ENCODE measurements at places on chromosomes 1 and 21.

GRCh38 chr21:37855647-37856625 is 60.3 kb downstream of the KCNJ6 start:
- no peaks in the 10 kb centered on the region for H3K36me3 ChIP-seq
- H3K27me3 ChIP-seq, result no peaks in the 10 kb centered on the region
- H3K4me3 ChIP-seq, result no peak overlapping the region

- H3K27ac ChIP-seq, result no peak overlapping the region
- H3K27me3 ChIP-seq, result no peaks in the 10 kb centered on the region
- DNase-seq, result no peak
- H3K4me1 ChIP-seq, result no peaks in the 10 kb centered on the region
- no peak overlapping the region for H3K4me3 ChIP-seq
- no peaks in the 10 kb centered on the region for H3K36me3 ChIP-seq
These were observed 231.0 kb downstream of the NRIP1 start for GRCh38 chr21:14833666-14834351.

DNA sequence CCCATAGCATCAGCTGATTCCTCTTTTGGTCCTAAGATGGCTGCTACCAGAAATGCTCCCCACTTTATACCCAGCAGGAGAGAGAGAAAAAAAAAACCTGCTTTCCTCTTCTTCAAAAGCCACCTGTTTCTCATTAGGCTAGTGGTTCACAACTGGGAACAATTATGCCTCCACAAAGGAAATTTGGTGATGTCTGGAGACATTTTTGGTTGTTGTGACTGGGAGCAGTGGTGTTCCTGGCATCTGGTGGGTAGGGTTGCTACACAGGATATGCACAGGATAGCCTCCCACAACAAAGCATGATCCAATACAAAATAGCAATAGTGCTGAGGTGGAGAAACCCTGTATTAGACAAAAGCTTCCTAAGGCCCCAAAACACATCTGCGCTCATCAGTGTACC is 38.5 kb upstream of the SGIP1 start:
- H3K27me3 ChIP-seq, result no peaks in the 10 kb centered on the region
- no peak for DNase-seq
- H3K36me3 ChIP-seq, result no peaks in the 10 kb centered on the region
- H3K4me1 ChIP-seq, result no peaks in the 10 kb centered on the region
- no peak overlapping the region for H3K27ac ChIP-seq

DNA sequence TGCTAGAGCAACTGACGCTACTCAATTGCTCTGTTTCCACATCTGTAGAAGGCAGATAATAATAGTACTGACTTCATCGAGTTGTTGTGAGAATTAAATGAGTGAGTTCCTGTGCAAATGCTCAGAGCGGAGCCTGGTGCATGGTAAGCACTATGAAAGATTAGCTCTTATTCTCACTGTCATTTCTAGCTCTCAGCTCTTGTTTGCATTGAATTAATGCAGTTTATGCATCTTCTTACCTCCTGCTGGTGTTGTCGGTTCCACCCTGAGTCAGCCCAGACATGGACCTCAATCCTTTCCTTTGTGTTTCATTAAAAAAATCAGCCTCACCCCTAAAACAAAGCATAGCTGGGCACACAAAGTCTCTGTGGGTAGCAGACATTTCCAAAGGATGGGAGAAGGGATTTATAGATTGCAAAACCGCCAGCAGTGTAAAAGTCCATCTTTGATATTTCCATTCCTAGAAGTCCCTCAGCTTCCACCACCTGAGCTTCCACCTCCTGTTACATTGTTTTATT is 254.4 kb upstream of the CSF3R start:
- DNase-seq, result no peak
- H3K4me3 ChIP-seq, result no peak overlapping the region
- no peaks in the 10 kb centered on the region for H3K36me3 ChIP-seq
- no peaks in the 10 kb centered on the region for H3K27me3 ChIP-seq

DNA sequence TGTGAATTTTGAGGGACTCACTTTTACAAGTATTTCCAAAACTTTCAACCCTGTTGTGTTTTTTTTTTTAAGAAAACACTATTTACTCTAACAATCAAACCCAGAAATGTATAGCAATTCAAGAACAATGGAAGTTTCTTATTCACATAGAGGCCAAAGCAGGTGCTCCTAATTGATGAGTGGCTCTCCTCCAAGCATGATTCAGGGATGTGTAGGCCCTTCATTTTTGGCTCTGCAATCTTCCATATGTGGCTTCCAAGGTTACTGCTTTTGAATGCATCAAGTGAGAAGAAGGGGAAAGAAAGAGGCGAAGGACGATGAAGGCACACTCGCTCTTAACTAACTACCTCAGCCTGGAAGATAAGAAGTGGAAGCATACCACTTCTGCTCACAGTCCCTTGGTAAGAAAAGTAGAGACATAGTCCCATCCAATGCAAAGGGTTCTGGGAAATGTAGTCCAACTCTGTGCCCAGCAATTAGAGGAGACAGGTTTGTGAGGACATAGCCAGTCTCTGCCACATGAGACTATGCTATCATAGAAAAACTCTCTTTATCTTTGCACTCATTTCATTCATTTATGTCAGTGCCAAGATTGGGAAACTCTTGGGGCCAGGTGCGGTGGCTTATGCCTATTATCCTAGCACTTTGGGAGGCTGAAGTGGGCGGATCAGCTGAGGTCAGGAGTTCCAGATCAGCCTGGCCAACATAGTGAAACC is 46.0 kb downstream of the OPTC start:
- no peak for DNase-seq
- no peak overlapping the region for H3K27ac ChIP-seq
- H3K36me3 ChIP-seq, result no peaks in the 10 kb centered on the region
- peaks cover 28% of the 10 kb centered on the region for H3K4me1 ChIP-seq
- no peaks in the 10 kb centered on the region for H3K27me3 ChIP-seq

DNA sequence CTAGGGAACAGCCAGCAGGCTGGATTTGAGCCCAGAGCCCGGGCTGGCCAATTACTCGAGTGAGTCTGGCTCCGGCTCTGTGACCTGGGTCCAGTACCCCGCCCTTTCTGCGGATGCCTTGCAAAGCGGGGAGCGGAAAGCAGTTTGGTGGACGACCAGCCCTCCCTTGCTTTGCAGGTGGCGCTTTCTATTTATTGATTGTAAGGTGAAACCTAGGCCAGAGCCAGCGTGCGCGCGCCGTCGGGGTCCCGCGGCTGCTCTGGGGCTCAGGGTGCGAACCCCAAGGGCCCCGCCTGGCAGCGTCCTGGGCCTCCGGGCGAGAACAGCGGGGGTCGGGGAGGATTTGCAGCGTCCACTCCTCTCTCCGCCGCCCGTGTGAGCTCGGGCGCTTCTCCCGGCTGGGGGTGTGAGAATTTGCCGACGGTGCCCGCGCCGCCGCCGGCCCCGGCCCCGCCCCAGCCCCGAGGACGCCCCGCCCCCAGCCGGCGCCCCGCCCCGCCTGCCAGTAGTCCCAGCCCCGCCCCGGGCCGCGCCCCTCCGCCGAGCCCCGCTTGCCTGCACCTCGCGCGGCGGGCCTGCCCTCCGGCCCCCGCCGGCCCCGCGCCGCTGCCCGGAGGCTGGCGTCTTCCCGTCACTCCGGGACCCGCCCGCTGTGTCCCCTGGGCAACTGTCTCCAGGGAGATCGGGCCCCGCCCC is 37.6 kb downstream of the PIK3CD start:
- peak; percentile 88 for DNase-seq
- H3K4me1 ChIP-seq, result peaks cover 31% of the 10 kb centered on the region
- peak overlapping the region; percentile 55 for H3K4me3 ChIP-seq
- no peaks in the 10 kb centered on the region for H3K27me3 ChIP-seq

GRCh38 chr21:22516230-22516629 is 1518.0 kb downstream of the NCAM2 start:
- DNase-seq, result no peak
- no peaks in the 10 kb centered on the region for H3K27me3 ChIP-seq
- H3K27ac ChIP-seq, result no peak overlapping the region
- no peaks in the 10 kb centered on the region for H3K4me1 ChIP-seq

GRCh38 chr1:15154480-15155036 is 1.0 kb downstream of the TMEM51 start:
- no peaks in the 10 kb centered on the region for H3K36me3 ChIP-seq
- peaks cover 75% of the 10 kb centered on the region for H3K4me1 ChIP-seq
- DNase-seq, result peak; percentile 61

DNA sequence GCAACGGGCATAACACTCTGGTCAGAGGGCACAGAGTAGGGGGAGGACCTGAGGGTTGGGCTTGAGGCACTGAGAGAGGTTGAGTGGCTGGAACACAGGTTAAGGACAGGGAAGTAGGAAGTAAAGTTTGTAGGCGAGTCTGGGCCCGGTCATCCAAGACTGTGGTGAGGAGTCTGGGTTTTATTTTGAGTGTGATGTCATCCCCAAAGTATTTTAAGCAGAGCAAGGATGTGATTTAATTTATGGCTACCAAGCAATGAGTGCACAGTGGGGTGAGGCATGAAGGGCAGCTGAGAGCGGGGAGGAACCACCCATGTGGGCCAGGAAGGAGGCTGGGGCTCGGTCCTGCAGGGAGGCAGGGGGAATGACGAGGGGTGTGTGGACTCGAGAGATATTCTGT is 11.2 kb upstream of the VWA5B1 start:
- no peak for DNase-seq
- H3K27me3 ChIP-seq, result no peaks in the 10 kb centered on the region
- H3K36me3 ChIP-seq, result no peaks in the 10 kb centered on the region
- no peak overlapping the region for H3K4me3 ChIP-seq

DNA sequence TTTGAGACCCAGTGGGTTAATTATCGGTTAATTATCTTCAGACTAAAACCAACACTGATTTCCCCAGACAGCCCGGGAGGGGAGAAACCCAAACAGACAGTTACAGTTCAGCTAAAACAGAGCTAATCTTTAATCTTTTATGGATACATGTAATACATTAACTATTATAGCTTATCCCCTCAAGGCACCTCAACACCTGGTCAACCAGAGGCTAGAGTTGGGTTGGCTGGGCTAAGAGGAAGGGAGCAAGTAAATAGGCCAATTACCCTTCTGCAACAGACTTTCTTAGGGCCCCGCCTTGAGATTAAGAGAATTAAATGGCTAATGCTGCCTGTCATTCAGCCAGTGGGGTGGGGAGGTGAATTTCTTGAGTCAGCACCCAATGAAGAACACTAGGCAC is 6.6 kb upstream of the MED18 start:
- H3K4me1 ChIP-seq, result peaks cover 31% of the 10 kb centered on the region
- H3K36me3 ChIP-seq, result no peaks in the 10 kb centered on the region
- peak; percentile 51 for DNase-seq
- H3K4me3 ChIP-seq, result no peak overlapping the region
- H3K27me3 ChIP-seq, result no peaks in the 10 kb centered on the region

DNA sequence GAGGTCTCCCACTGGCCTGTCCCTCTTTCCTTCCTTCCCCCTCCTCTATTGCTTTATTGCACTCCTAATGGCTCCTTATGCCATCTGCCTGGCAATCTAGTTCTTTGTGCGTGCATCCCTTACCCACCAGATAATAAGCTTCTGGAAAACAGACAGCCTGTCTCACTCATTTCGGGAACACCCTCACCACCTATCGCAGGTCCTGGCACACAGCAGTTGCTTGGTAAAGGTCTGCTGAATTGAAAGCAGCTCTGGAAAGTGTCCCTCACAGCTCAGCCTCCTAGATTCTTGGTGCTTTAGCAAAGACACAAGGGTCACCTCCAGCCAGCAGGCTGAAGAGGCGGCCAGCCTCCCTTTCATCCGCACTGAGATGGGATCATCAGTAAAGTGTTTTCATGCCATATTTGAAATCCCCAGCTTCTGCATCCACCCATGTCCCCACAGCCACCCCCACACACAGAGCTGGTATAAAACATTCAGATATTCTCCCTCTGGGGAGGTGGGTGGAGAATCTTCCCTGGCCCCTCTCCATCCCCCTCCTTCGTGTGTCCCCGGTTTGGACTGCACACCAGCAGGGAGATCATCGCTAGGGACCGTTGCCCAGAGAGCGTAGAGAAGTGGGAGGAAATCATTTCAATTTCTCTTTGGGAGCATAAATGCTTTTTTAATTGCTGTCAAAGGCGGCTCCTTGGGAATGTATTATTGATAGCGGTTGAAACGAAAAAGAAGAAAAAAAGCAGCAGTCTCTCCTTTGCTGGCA is 29.1 kb upstream of the ATP2B4 start:
- H3K36me3 ChIP-seq, result no peaks in the 10 kb centered on the region

- H3K36me3 ChIP-seq, result no peaks in the 10 kb centered on the region
- DNase-seq, result no peak
- H3K27me3 ChIP-seq, result no peaks in the 10 kb centered on the region
- no peak overlapping the region for H3K4me3 ChIP-seq
- H3K27ac ChIP-seq, result no peak overlapping the region
These were observed 62.5 kb downstream of the UBIAD1 start for GRCh38 chr1:11335417-11336056.

DNA sequence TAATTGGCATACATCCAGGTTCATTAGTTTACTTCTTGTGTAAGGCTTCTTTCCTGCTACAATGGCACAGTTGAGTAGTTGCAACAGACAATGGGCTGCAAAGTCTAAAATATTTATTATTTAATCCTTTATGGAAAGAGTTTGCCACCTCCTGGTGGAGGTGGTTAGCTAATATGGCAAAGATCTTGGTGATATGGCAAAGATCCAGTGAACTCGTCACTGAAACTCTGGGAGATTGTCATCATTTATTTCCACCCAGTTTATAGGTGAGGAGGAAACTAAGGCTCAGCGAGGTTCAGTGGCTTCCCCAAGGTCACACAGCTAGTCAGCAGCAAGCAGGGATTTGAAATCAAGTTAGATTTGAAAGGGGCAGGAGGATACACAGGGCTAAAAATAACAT is 16.1 kb upstream of the IFFO2 start:
- H3K27me3 ChIP-seq, result no peaks in the 10 kb centered on the region
- H3K36me3 ChIP-seq, result no peaks in the 10 kb centered on the region
- peaks cover 8% of the 10 kb centered on the region for H3K4me1 ChIP-seq
- DNase-seq, result peak; percentile 49
- H3K4me3 ChIP-seq, result no peak overlapping the region

DNA sequence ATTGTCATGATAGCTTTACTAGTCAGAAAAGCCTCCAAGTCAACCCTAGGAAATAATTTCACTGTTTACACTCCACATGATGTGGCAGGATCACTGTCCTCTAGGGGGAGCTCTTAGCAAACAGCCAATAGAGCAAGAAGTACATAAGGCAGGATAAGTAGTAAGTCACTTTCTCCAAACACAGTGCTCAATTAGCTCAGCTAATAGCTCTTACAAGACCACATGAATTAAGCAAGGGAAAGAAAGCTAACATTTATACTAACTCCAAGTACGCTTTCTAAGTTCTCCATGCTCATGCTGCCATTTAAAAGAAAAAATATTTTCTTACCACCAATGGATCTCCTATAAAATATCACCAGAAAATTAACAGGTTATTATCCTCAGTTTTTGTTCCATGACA is 66.9 kb upstream of the LRIF1 start:
- DNase-seq, result peak; percentile 44
- H3K27ac ChIP-seq, result no peak overlapping the region
- no peaks in the 10 kb centered on the region for H3K36me3 ChIP-seq

GRCh38 chr21:42818328-42818749 is 61.0 kb downstream of the WDR4 start:
- DNase-seq, result peak; percentile 65
- no peak overlapping the region for H3K4me3 ChIP-seq
- H3K36me3 ChIP-seq, result no peaks in the 10 kb centered on the region

- H3K27me3 ChIP-seq, result no peaks in the 10 kb centered on the region
- no peaks in the 10 kb centered on the region for H3K36me3 ChIP-seq
- H3K4me3 ChIP-seq, result no peak overlapping the region
- H3K27ac ChIP-seq, result peak overlapping the region; percentile 81
- no peak for DNase-seq
These were observed 365.5 kb upstream of the ESRRG start for GRCh38 chr1:217088521-217089284.
